ENCODE measurements at places on chromosomes 1 and 21.

GRCh38 chr1:22527555-22528296 lies 35.6 kb upstream of the EPHA8 start:
- no peak for DNase-seq

GRCh38 chr1:58805716-58806571 lies 22.1 kb upstream of the JUN start:
- DNase-seq: no peak

GRCh38 chr1:231694075-231694431 lies 67.5 kb downstream of the DISC1 start:
- DNase-seq: no peak

DNA sequence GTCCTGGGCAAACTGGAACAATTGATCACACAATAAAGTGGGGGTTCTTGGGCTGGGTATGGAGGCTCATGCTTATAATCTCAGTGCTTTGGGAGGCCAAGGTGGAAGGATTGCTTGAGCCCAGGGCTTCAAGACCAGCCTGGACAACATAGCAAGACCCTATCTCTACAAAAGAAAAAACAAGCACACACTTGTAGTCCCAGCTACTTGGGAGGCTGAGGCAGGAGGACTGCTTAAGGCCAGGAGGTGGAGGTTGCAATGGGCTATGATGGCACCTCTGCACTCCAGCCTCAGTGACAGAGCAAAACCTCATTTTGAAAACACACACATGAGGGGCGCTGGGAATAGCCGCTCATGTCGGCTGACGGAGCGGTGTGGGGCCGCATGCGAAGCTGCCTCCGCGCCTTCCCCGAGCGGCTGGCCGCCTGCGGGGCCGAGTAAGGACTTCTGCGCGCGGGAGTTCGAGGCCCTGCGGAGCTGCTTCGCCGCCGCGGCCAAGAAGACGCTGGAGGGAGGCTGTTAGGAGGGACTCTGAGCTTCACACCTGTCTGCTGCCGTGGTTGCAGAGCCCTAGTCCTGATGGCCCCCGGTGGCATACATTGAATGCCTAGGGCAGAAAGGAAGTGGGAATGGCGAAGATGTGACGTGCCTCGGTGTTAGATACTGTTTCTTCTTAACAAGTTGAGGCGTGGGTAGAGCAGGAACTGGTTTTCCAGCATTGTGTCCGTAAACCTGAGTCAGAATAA lies 59.5 kb downstream of the ACBD3 start:
- DNase-seq: no peak

- no peak for DNase-seq
Measured at GRCh38 chr1:228081578-228082213, 812 bp upstream of the ARF1 start.

DNA sequence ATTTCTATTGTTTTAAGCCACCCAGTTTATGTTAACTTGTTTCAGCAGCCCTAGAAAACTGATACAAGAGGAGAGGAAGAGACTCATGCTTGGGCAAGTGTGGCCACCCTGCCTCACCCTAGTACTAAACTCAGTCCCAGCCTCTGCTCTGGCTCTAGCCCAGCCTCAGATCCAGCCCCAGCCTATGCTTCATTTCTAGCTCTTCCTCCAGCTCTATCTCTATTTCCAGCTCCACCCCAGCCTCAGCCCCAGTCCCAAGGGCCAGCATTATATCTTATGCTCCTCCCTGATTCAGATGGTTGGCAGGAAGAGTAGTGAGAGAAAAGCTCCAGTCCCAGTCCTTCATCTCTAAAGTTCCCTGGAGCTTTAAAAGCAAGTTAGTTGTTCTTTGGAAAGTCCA lies 535.5 kb downstream of the PTPRC start:
- DNase-seq: no peak

GRCh38 chr1:26831546-26832248 lies 5.2 kb downstream of the ZDHHC18 start:
- DNase-seq: no peak

GRCh38 chr1:106063510-106063909 lies 993.0 kb upstream of the PRMT6 start:
- DNase-seq: no peak

- no peak for DNase-seq
Measured at GRCh38 chr1:157133426-157133825, 4.8 kb downstream of the ETV3 start.
